ENCODE measurements at places on chromosomes 5 and 9.

- no peak for DNase-seq
These were observed 156.1 kb downstream of the GHR start for GRCh38 chr5:42579320-42579719.

GRCh38 chr5:136052692-136053335, 24.0 kb downstream of the TGFBI start:
- no peak for DNase-seq

GRCh38 chr9:121398374-121398773, 28.3 kb upstream of the STOM start:
- peak; percentile 96 for DNase-seq

DNA sequence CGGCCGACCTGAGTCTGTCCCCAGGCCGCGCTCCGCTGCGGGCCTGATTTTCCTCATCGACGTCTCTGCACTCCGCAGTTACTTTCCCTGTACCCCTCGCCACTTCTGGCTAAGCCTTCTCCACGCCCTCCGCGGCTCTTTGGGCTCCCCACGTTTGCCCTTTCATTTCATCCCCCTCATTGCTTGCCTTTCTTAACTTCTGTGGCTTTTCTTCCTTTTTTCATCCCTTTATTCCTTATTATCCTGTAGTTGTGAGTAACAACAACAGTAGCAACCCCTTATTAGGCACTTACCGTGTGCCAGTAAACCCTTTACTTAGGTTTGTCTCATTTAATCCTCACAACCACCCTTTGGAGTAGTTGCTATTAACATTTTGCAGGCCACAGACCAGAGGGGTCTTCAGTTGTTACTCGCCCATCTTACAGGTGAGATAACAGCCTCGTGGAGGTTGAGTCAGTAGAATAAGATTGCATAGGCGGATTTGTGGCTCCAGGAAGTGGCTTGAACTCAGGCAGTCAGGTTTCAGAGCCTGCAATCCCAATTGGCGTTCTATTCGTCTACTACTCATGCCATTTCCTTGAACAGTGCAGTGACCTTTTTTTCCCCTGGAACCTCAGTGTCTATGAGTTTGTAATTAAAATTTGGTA, 724 bp downstream of the TCERG1 start:
- DNase-seq = no peak

DNA sequence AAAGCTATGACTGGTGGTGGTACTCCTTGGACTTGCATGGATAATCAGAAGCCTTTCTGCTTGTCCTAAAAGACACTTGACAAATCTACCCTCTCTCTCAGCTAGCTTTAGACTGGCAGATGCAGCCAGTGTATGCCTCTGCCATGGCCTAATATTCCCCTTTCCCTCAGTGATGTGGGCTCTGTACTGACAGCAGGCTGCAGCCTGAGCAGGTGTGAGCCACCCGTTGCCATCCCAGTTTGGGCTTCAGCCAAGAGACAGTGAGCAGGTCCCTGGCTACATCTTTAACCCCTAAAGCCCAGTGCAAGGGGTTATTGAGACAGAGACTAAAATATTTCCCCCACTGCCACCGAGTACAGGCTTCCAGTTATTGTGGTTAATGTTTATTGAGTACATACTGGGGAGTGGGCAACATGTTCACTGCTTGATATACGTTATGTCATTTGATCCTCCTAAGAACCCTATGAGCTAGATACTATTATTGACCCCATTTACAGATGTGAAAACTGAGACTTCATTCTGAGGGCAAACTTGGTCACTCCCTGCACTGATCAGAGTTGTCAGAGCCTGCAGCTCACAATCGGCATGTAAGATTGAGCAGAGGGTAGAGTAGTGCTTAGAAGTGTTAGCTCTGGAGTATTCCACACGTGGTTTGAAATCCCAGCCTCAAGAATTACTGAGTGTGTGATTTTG, 254.2 kb downstream of the ARHGAP26 start:
- DNase-seq = no peak

DNA sequence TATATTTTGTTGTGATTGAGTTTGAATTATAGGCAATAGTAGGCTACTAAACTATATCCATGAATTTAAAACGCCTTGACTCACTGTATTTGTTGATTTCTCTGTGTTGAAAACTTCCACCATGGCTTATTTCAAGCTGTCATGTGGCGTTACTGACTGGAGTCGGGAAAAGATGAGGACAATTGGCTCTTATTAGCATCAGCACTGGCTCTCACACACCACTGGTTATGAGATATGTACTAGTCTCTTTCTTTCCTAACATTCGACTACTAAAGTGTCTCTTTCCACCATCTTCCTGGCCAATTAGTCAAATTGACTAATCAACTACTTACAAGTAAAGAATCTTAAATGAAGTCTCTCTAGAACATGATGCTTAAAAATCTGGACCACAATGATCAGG, 9.1 kb upstream of the DAB2 start:
- DNase-seq = no peak

DNA sequence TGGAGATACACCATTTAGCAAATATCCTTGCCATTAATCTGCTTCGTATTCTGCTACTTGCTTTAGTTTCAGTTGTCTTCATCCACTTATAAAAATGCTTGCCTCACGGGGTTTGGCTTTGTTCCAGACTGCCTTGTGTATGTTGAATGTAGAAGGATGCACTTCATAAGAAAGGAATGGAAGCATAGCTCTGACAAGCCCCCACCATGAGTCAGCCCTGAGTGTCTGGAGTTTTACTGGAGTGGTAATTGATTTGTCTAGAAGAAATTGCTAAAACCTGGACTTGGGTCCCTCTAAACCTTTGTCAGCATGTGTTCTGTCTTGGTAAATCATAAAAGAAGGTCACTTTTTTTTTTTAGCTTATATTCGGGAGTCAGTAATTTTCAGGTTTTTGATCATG, 4.6 kb downstream of the TEX48 start:
- peak; percentile 100 for DNase-seq

GRCh38 chr9:33264003-33264472, 470 bp downstream of the BAG1 start:
- no peak for DNase-seq
